ENCODE measurements at places on chromosomes 16 and 17. TPM values are rescaled to one million over a fixed set of nuclear protein-coding genes. Genes with fewer than 3 reads are reported as not detected.

The NPIPB2 gene
- total RNA-seq = 1.5 TPM

The HIC1 gene
- 50.0 TPM for total RNA-seq

The DNAAF8 gene
- total RNA-seq = 0.33 TPM

The KRTAP4-1 gene
- not detected for total RNA-seq
